ENCODE measurements at places on chromosomes 12 and 14.

- no peak for DNase-seq
These were observed 45.1 kb upstream of the HMGA2 start for GRCh38 chr12:65779091-65779642.

DNA sequence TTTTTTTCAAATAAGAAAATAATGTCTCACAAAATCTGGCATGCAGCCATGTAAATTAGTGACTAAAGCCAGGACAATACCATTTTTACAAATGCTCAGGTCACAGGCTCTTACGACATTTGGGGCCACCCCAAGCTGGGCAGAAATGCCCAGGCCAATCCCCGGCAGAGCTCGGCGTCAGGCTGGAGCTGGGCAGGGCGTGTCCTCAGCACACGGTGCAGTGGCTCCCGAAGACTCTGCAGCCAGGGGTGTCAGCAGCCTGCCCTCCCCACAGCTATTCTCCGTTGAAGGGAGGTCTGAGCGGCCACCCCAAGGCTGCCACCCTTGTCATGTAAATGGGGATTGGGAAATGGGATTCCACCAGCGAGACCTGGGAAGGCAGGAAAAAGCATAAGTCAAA lies 158.6 kb downstream of the DICER1 start:
- no peak for DNase-seq

DNA sequence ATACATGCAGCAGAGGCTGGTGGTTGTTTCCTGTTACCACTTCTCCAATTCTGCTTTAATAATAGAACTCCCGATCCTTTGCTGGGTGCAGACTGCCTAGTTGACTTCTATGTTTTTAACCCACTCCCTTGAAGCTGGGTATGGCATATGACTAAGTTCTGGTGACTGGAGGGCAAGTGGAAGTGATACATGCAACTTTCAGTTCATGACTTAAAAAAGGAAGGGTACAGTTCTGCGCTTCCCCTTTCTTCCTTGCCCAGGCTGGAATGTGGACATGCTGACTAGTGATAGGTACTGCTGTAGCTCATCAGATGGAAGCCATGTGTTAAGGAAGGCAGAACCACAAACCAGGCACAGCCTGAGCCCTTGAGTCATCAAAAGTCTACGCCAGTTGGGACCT lies 2.4 kb upstream of the A2M start:
- no peak for DNase-seq

DNA sequence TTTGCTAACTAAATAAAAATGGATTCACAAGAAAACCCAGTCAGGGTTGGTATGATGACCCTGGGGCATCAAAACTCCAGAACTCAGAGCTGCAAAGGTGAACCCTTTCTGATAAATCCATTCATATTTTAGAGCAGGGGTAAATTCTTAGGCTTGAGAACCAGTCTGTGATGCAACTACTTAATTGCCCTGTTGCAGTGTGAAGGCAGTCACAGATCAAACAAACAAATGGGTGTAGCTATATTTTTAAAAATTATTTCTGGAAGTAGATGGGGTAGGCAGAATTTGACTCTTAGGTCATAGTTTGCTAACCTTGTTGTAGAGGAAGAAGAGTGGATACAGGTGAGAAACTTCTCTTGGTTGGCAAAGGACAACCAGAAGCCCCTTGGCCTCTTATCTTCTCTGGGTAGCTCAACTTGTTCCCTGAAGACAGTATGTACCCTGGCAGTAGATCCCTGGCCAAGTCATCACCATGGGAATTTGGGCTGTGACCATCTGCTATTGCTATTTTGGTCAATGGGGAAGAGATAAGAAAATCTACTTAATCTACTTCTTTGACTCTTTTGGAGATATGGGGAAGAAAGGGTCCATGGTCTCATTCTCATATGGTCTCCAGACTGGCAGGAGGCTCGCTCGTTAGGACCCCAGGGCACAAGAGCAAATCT lies 216.1 kb downstream of the PPM1H start:
- no peak for DNase-seq

DNA sequence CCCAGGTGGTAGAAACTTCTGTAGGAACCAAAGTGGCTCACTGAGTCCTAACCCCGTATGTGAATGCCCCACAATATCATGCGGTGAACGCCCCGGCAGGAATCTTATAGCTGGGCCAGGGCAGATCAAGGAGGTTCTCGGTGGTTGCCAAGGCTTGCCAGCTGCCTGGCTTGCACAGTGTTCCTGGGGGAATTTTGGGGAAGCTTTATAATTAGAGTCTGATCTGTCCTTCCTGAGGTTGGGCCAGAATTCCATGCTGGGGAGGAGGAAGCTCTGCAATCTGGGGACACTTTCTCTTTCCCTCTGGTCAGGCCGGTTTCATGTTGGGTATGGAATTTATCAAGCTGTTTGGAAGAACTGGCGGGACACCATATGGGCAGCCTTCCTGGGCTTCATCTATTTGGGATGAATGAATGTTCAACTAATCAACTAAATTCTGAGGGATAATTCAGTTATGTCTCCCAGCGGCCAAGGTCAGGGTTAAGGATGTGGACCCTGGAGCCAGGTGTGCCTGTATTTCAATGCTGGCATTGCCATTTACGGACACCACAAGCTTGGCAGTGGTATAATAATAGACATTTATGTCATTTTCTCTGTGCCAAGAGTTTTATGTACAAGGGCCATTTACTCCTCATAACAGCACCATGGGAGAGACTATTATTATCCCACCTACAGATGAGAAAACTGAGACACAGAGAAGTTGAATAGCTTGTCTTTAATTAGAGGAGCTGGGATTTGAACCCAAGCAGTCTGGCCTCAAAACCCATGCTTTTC lies 54.3 kb downstream of the SVOP start:
- no peak for DNase-seq

DNA sequence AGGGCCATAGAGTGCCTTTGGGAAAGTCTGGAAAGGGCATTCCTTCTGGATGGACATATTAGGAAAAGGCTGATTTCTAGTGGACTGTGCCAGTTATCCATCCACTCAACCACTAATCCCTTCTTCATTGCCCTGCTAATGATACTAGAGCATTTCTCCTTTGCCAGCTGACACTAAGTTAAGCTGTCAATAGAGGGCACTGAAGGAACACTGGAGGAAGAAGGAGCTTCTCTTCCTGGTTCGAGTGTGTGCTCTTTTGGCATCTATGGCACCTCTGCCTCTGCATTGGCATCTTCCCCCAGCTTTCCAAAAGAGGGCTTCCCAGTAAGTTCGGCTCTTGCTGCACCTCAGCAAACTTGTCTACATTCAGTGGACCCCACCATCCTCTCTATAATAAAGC lies 165.4 kb downstream of the DERA start:
- DNase-seq: no peak

DNA sequence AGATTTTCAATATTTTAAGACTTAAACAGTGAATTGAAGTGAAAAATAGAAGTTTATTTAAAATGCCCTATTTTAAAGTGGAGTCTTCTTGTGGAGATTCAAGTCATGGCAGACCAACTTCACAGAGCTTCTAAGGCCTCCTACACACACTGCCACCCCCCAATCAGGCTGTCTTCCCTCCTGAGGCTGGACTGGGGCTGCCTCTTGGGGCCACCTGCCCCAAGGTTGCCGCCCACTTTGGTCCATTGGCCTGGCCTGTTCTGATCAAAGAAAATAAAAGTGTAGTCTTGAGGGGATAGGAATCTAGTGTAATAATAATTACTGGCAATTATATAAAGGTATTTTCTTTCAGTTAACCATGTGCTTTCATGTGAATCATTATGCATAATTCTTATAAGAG lies 1.3 kb downstream of the GOLT1B start:
- DNase-seq: no peak

GRCh38 chr12:14774906-14775635 lies 28.2 kb downstream of the WBP11 start:
- DNase-seq: no peak

DNA sequence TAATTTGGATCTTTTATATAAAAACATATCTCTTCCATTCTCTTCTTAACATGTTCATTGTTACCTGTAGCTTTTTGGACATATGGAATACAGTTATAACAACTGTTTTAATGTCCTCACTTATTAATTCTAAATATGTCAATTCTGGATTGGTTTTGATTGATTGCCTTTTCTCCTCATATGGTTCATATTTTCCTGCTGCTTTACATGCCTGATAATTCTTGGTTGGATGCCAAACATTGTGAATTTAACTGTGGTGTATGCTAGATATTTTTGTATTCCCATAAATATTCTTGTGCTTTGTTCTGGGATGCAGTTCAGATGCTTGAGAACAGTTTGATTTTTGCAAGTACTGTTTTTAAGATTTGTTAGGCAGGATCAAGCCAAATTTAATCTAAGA lies 10.8 kb downstream of the C14orf132 start:
- DNase-seq: no peak

GRCh38 chr12:14795028-14795448 lies 8.2 kb downstream of the WBP11 start:
- DNase-seq: no peak

- DNase-seq: no peak
These were observed 155.5 kb downstream of the DACT1 start for GRCh38 chr14:58793131-58793740.

DNA sequence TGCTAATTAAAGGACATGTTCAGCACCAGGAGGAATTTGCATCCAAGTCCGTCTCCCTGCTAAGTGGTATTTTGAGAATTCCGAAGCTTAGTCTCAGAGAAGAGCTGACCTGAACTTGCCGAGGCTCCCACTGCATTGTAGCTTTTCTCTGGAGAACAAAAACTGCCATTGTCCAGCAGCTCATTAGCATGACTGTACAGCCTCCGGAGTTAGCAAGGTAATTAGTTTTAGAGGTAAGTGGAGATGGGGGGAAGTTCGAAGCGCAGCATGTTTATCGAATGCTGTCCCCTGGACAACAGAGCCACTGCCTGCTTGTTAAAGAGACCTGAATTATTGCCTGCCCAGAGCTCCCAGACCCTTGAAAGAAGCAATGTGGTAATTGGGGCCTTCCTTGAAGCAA lies 160.3 kb upstream of the PELI2 start:
- no peak for DNase-seq

- DNase-seq: no peak
These were observed 12.9 kb downstream of the SYNE3 start for GRCh38 chr14:95503365-95504134.

All from stimulated activated CD8-positive, alpha-beta memory T cell treated with anti-CD3 and anti-CD28 coated beads, Interleukin-4, amount 100 ng/mL, for 4 hours (primary cell).